ENCODE measurements at places on chromosomes 7 and 10.
A peak's percentile ranks its signal among the peaks of the same experiment; 100 is the strongest.

DNA sequence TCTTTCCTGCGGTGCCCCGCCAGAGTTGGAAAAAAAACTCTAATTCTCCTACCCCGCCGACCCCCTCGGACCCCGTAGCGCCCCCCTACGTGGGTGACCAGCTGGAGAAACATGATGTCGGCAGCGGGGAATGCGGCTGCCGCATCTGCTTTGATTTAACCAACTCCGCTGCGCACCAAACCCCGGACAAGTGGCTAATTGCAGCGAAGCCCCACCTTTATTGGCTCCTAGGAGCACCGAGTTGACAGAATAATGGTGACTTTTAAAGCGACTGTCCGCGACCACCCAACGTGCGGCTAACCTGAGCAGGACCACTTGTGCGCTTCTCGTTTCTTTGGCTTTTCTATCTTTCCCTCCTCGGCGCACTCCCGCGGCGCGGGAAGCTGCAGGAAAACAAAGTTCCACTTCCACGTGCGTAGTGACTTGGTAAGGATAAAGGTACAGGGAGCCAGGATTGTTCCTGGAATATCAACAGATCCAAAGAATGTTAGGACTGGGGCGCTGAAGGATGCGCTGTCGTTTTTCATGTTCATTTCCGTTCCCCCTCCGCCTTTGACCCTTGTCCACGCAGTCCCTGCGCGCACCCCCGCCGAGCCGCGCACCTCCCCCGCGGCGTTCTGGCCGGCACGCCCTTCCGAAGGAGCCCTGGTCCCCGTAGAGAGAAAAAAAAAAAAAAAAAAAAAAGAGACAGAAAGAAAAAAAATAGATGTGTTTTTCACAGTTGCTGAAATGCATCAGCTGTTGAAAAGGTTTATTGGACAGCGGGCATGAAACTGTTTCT lies 1.4 kb downstream of the WNT16 start:
- DNase-seq = no peak

- DNase-seq = no peak
These were observed 240.5 kb downstream of the BBS9 start for GRCh38 chr7:33369888-33370287.

DNA sequence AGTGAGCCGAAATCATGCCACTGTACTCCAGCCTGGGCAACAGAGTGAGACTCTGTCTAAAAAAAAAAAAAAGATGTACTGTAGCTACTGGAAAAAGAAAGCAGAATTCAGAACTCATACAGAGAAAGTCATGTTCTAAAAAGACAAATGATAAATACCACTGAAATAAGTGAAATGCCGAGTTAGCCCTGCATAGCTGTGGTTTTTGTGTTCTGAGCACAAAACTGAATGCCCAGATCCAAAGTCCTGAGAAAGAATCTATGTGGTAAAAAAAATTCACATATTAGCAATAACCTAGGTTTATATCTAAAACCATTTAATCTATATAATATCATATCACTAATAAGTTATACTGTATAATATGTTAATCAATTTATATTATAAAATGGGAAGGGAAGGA lies 29.3 kb upstream of the HECW1 start:
- peak; percentile 39 for DNase-seq

DNA sequence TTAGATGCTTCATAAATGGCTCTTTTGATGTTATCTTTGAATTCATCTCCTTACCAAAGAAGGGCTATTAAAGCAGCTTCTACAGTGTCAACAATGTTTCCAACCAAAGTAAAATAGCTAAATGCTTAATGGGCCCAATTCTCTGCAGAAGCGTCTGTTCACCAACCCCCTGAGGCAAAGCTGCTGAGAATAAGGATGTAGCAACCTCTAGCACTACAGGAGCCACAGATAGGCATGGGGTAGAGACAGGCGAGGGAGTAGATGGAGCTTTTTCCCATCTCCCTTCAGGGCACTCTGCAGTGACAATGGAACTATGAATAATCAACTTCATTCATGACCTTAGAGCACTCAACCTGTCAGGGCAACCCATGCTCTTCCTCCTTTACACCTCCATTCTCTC lies 134.1 kb downstream of the FZD1 start:
- no peak for DNase-seq

DNA sequence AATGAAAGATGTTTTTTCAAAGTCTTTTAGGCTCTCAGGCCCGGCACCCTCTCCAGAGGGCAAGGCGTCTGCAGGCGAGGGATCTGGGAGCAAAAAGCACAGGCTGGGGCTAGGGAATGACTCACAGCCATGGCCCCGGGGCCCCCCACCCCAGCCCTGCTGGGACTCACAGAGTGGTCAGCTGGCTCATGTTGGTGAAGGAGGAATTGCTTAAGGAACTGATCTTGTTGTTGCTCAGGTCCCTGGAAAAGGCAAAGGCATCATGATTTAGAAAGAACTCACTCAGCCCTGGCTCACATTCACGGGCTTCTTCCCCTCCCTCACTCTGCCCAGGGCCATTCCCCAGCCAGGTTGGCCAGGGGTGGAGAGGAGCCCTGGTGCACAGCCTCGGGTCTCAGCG lies 151.5 kb downstream of the SLIT1 start:
- DNase-seq = no peak

DNA sequence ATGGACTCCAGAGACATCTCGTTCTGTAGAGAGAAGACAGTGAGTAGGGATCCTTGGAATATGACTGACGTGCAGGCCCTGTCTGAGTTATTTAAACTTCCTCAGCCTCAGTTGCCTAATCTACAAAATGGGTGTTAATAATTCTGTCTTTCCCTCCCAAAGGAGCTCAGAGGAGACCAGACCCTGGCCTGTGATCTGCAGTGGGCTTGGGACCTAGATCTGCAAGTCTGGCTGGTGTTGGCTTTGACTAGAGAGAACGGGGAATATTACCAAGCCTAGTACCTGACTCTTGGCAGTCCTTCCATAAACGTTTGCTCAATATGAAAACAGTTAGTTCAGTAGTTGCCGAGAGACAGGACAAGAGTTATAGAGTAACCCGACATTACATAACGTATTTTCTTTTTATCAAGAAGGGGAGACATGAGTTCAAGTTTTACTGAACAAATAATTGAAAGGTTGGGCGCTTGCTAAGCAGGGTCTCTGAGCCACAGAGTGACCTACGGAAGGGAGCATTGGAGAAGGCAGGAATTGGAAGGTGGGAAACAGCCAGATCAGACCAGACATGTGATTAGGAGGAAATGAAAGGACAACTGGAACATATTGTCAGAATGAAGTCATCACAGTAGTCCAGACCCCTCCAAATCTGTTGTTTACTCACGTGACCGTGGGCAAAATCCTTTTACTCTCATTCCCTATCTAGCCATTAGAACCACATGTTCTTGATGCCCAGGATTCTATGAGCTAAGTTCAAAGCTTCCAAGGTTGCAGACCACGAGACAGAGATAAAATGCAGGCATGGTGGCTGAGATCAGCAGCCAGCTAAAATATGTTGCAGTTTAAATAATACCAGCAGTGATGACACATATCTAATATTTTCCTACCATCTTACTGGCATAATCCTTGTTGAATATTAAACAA lies 10.9 kb upstream of the CYP3A4 start:
- DNase-seq = peak; percentile 41

DNA sequence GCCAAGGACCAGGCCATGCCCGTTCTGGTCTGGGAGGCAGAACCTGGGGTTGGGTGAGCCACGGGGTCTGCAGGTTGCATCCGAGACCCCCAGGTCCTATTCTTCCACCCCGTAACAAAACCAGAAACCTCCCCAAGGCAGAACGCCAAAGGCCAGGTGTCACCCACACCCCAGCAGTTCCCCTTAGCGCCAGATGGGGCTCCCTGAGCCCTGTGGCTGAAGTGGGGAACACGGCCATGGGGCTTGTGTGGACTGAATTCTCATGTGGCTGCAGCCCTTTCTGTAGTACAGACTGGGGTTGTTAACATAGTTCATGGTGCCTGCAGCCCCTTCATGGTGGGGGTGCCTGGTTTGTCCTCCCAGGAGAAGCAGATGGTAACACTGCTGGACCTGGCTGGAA lies 10.2 kb downstream of the BRI3 start:
- no peak for DNase-seq

GRCh38 chr10:72455889-72456595 lies 101.3 kb upstream of the DNAJB12 start:
- DNase-seq = no peak

DNA sequence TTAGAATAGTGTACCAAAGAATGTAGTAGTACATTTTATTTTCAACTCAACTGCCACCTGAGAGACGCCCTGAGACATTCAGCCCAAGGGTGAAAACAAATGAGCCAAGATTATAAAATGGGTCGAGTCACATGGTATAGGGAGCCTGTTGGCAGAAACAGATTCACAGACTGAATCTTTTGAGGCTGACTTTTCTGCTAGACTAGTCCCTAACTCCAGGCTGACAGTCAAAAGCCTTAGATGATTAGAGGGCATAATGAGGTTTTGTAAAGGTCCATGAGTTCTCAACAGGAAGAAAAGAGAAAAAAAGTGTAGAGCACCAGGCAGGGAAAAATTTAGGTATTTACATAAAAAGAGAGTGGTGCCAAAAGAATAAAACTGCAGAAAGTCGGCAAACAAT lies 128.0 kb downstream of the NXPH1 start:
- DNase-seq = no peak

GRCh38 chr7:20316706-20317105 lies 14.0 kb upstream of the ITGB8 start:
- no peak for DNase-seq

GRCh38 chr10:126570621-126571602 lies 99.6 kb downstream of the C10orf90 start:
- peak; percentile 52 for DNase-seq

- peak; percentile 10 for DNase-seq
These were observed 4.8 kb downstream of the ELOVL3 start for GRCh38 chr10:102230861-102231356.

DNA sequence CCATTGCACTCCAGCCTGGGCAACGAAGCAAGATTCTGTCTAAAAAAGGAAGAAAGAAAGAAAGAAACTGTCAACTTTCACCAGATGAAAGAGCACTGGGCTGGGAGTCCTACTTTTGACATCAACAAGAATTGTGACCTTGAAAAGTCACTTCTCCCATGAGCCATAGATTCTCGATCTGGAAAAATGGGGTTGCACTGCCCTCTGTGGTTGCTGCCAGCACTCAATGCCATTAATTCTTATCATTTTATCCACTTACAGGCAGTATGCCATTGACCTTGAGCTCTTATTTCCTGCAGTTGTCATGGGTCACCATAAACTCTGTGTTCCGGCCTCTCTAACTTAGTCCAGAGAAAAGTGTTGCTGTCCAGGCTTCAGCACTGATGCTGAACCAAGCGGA lies 137.2 kb downstream of the NOC3L start:
- DNase-seq = no peak

DNA sequence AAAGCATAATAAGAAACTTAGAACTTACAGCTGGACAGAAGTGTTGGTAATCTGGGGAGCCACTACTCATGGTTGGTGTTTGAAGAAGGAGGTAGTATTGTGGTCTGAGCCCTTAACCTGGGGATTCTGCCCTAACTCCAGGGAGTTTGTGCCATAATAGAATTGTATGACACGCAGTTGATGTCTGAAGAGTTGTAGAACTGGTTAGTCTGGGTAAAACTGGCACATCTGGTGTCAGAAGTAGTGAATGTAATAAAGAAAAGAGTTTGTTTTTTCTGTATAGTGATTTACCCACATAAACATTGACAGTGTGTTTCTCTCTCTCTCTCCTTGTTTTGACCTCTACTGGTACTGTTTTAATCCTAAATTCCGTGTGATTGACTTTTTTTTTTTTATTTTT lies 448.1 kb upstream of the SEMA3D start:
- peak; percentile 20 for DNase-seq

DNA sequence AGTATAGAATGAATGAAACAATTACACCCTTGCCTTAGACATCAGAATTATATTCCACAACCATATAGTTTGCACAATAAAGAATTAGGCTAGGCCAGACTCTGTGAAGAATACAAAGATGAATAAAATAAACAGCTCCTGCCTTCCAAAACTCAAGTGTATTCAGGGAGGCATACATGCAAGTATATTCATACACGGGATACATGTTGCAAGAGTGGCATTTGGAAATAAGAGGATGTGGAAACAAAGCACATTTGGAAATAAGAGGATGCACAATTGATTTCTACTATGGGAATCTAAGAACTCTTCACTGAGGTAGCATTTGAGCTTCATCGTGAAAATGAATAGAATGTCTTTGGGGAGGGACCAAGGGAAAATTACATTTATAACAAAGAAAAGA lies 27.0 kb upstream of the TMEM26 start:
- DNase-seq = no peak

DNA sequence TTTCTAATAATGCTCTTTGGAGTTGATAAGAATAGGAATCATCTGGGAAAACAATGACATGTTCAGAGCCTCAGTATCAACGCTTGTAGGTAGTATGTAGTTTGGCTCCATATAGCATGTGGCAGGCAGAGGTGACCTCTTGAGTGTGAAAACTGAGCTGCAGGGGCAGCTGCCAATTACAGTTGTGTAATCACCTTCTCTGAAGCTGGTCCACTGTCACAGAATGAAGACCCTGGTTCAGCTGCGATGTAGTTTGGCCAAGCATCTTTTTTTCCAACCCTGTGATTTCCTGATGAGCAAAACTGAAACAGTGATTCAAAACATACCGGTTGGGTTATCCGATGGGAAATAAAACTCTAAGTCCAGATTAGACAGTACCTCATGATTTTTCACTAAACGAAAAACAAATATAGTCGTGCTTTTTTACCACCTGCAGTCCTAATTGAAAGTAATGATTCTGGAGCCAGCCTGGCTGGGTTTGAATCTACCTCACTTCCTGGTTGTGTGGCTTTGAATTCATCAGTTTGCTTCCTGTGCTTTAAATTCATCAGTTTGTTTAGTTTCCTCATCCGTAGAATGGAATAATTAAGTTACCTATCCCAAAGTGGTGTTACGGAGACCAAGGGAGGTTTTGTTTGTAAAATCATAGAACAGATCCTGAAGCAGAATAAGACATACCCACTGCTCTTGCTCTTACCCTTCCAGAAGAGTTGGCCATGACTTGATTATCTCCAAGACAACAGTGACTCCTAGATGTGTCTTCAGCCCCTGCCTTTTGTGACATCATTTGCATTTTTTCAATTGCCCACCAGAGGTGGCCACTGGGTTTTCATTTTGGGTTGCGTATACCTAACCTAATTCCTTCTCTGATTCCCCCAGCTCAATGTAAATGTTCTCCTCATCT lies 87.4 kb downstream of the CELF2 start:
- no peak for DNase-seq

DNA sequence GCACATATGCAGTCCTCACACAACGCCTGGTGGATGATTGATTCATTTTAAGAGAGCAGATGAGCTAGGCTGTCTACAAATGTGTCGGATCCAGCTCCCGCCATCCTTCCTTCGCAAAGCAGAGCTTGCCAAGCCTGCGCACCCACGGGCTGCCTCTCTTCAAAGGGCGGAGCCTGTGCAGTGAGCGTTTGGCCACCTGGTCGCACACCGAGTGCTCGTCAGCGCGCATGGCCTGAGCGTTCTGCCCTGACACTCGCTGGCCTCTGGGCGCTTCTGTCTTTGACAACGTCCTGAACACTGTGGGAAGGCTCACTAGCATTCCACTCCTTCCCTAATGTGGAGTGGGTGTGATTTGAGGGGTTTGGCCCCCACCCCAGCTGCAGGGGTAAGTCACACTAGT lies 47.1 kb upstream of the TMEM72 start:
- peak; percentile 51 for DNase-seq

- DNase-seq = peak; percentile 41
These were observed 24.2 kb upstream of the RASSF4 start for GRCh38 chr10:44935201-44935965.
